Panc1 (cell line): ENCODE measurements at places on chromosomes 1 and 21.

DNA sequence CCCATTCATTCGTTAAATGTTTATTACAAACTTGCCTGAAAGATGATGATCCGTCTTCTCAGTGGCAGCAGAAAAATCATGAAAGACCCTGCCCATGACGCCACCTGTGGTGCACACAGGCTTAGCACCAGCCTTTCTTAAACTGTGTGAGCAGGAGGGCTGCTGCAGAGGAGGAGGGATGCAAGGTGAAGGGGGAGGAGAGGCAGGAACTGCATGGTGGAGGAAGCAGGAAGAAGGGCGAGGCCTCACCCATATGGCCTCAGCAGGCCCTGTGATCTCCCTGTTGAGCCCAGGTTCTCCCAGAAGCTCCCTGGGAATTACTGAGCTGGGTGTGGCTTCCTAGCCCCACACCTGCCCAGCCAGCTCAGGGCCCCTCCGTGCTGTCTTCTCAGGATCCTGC lies 25.0 kb upstream of the RD3 start:
- no peak for DNase-seq

DNA sequence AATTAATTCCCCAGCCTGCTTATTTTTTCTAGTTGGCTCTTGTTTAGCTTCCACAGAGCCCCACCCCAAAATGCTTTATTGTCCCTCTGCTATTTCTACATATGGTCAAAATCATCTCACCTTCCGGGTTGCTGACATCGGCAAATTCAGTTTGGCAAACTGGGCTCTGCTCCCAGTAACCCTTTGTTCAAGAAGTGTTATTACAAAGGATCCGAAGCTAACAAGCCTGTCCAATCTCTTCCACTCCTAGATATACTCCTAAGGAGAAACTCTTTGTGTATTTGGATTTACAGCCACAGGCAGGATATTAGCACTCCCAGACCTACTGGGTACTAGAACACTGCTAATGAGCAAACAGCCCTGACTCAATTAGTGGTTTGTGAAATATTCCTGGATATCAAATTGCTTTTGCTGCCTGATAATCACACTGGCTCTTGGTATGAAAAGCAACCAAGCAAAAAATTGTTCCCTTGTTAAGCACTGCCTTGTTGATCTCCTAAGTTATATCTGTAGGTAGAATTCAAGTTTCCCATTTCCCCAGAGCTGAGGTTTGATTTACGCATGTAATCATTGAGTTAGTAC lies 4.0 kb downstream of the JUN start:
- DNase-seq, result no peak

- no peak for DNase-seq
These were observed 187.4 kb upstream of the BRINP3 start for GRCh38 chr1:190665045-190665444.

DNA sequence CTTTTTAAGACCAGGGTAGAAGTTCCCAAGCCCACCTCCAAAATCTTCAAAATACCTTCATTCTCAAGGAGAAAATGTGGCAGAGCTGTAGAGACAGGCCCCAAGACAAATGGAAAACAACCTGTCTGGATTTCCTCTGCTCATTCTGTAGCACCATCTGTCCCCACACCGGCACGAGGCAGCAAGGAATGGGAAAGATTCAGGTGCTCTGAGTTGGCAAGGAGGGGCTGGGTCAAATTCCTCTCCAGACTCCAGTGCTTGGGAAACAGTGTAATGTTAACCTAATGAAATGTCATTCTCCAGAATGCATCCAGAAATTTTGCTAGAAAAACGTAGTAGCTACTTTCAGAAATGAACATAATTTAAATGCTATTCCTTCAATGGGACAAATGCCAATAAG lies 9.3 kb downstream of the PABPC4 start:
- no peak for DNase-seq

GRCh38 chr1:181021811-181022434 lies 747 bp downstream of the STX6 start:
- DNase-seq, result no peak

- DNase-seq, result no peak
These were observed 70.4 kb upstream of the BACH1 start for GRCh38 chr21:29228306-29228705.

DNA sequence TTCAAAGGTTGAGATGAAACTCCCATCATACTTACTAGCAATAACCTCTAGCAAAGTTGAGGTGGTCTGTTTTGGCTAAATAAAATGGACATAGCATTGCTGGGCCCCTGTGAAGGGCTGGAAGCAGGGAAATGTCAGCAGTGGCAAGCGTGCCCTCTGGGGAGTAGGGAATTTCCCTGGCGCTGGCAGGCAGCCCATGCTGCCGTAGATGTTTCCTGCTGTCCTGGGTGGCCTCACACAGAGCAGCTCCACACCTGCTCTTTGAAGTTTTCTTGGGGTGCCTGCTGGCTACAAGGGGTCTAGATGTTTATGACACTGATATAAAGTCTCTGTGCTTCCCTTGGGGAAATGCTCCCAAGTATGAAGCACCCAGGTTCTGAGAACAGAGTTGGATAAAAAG lies 30.2 kb downstream of the ADARB1 start:
- DNase-seq, result no peak

GRCh38 chr1:68961143-68961542 lies 464.3 kb upstream of the DEPDC1 start:
- no peak for DNase-seq

DNA sequence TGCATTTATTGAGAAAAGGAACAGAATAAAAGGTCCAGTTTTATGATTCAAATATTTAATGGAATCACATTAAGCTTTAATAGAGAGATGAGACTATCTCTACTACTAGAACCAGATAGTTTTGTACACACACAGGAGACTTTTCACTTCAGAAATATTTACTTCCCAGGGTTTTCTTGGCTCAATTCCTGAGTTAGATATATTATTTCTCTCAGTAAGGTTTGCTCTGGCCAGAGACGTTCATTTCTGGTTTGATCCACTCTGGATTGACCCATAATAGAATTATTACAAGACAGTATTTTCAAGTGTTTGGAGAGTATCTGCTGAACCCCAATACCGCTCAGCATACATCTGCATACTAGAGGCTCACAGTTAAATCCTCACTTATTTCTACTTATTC lies 1.3 kb upstream of the RCOR3 start:
- no peak for DNase-seq

DNA sequence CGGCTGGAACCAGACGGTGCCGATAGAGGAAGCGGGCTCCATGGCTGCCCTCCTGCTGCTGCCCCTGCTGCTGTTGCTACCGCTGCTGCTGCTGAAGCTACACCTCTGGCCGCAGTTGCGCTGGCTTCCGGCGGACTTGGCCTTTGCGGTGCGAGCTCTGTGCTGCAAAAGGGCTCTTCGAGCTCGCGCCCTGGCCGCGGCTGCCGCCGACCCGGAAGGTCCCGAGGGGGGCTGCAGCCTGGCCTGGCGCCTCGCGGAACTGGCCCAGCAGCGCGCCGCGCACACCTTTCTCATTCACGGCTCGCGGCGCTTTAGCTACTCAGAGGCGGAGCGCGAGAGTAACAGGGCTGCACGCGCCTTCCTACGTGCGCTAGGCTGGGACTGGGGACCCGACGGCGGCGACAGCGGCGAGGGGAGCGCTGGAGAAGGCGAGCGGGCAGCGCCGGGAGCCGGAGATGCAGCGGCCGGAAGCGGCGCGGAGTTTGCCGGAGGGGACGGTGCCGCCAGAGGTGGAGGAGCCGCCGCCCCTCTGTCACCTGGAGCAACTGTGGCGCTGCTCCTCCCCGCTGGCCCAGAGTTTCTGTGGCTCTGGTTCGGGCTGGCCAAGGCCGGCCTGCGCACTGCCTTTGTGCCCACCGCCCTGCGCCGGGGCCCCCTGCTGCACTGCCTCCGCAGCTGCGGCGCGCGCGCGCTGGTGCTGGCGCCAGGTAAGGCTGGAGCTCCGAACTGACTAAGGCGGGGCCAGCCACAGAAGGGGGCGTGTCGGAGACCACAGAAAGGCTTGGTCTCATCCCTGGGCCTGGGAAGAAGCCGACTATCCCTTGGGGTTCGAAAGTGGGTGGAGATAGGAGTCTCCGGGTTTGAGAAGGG lies 486 bp downstream of the SLC27A3 start:
- DNase-seq, result no peak

DNA sequence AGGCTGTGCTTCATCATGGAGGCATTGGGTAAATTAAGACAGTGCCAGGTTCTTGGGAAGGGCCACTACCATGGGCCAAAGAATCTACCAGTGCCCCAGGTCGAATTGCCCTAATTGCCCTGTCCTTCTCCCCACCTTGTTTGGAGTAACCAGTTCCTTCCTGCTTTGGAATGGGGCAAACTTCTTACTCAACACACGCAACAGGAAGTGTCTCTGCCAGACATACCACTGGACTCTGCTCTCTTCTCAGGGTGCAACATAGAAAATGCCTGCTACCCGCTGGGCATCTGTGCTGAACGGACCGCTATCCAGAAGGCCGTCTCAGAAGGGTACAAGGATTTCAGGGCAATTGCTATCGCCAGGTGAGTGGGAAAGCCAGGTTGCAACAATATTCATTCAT lies 15.8 kb downstream of the CDA start:
- DNase-seq, result no peak

GRCh38 chr1:12034381-12034801 lies 15.1 kb downstream of the MIIP start:
- no peak for DNase-seq

GRCh38 chr1:226487921-226488320 lies 60.6 kb upstream of the STUM start:
- DNase-seq, result no peak

DNA sequence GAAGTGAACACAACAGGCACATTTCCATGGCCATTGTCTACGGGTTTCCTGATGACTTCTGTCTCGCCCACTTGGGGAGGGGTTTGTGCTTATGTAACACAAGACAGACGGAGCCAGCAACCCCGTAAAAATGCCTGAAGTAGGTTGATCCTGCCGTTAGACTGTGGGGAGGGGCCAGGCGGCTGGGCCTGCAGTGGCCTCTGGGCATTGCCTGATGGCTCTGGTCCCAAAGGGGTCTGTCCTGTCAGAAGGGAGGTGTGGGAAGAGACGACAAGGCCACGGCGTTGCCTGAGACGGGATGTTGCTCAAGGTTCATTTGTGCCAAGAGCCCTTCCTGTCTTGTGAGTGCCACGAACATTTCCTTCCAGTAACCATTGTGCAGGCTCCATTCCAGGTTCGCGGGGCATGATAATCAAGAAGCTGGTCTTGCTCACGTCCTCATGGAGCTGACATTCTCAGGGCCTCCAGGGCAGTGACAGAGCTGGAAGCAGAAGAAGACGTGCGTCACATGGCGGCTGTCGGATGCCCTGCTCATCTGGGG lies 44.7 kb downstream of the ABCG1 start:
- DNase-seq, result no peak
